ENCODE measurements at places on chromosomes 3 and 15.
A peak's percentile ranks its signal among the peaks of the same experiment; 100 is the strongest.

GRCh38 chr3:119360736-119361462, 66.7 kb downstream of the ARHGAP31 start:
- DNase-seq = no peak

- no peak for DNase-seq
Measured at GRCh38 chr3:55879901-55880331, 392.8 kb upstream of the WNT5A start.

GRCh38 chr15:64699751-64700388, 75.5 kb downstream of the RBPMS2 start:
- peak; percentile 29 for DNase-seq

DNA sequence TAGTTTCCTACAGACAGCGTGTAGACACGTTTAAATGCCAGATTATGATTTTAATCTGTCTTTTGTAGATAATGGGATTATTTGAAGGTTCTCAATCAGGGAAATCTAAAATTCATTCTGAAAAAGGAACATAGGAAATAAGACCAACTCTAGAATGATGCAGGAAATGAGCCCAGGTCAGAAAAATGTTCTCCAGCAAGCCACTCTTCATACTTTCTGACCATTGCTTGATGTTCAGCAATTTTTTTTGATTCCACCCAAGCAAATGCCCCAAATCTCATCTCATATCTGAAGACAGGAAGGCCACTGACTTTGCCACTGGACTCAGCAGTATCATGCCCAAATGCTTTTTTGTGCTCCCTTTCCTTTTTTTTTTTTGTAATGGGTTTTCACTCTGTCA, 373.4 kb downstream of the LPP start:
- DNase-seq = no peak

DNA sequence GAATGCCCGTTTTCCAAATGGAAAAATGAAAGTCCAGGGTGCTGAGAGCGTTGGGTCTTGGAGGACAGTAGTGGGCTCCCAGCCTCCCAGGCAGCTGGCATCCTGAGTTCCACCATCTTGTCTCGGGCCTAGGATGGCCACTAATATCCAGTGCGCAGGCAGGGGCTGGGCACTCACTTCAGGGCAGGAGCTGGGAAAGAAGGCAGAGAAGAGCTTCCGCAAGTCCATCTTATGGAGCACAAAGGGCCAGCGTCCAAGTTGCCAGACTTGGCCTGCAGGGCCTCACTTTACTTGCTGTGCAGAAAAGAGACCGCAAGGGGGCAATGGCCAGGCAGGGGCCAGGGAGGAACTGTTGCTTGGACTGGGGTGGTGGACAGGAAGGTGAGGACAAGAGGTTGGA, 46.1 kb downstream of the IQSEC1 start:
- no peak for DNase-seq

- peak; percentile 32 for DNase-seq
Measured at GRCh38 chr3:58333206-58334012, 717 bp downstream of the PXK start.

- no peak for DNase-seq
Measured at GRCh38 chr15:94253742-94254141, 22.4 kb downstream of the MCTP2 start.

DNA sequence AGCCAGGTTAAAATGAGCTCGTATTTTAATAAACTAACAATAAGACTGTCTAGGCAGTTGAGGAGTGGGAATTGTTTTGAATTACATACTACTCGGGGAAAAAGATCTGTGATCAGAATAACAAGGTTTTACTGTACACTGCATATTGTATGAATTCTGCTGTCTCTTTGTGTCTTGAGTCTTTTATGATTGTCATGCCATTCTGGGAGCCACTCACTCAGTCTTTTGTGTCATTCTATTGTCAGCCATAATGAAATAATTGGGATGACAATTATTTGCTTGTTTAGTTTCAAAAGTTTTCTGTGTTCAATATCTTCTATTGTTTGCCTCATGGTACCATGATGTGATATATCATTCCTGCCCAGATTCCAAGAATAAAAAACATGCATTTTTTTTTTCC, 339.6 kb upstream of the TBL1XR1 start:
- DNase-seq = peak; percentile 25

DNA sequence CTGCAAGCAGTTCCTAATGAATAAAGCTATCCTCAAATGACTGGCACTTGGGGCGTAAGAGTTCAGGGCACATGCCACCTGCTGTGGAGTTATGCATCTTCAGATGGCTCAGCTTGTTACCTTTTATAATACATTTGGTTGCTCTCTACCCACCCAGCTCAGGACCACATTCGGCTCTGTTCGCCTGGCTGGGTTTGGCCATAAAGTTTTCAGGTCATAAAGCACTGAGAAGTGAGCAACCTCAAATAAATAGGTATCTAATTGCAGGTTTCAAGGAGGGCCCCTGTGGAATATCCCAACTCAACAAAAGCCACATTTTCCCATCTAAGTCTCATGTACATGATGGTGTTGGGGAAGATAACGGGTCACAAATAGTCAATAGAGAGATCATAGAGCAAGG, 727.3 kb downstream of the GRM7 start:
- no peak for DNase-seq

DNA sequence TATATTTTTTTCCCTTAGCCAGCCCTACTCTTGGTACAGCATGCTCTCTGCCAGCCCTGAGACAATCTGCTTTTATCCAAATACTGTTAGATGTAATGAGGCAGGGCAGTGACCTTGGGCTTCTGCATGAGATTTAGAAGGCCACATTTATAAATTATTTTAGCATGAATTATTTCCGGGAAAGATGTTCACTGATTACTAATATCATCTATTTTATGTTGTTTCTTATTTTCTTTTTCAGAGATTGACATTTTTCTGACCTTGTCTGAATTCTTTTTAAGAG, 23.1 kb downstream of the CRTC3 start:
- no peak for DNase-seq
